ENCODE measurements at places on chromosomes 3 and 15.

- H3K4me3 ChIP-seq = no peak overlapping the region
- H3K27me3 ChIP-seq = no peaks in the 10 kb centered on the region
- DNase-seq = no peak
- no peaks in the 10 kb centered on the region for H3K36me3 ChIP-seq
Measured at GRCh38 chr15:86327230-86327865, 247.7 kb downstream of the AGBL1 start.

DNA sequence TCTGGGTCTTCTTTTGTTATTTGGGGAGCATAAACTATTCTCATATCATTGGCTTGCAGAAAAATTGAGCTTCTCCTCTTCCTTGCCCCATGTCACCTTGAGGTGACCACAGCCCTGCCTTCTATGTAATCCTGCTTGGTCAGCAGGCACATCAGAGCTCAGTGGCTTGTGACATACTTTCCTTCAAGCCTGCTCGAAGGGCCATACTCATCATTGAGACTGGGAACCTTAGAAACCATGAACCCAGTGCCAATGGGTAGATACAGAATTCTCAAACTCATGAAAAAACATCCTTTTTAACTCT, 3.7 kb upstream of the CCR2 start:
- H3K4me1 ChIP-seq = no peaks in the 10 kb centered on the region
- no peaks in the 10 kb centered on the region for H3K36me3 ChIP-seq
- no peak for DNase-seq
- no peaks in the 10 kb centered on the region for H3K27me3 ChIP-seq

GRCh38 chr3:66133853-66134445, 86.9 kb upstream of the SLC25A26 start:
- H3K27me3 ChIP-seq = no peaks in the 10 kb centered on the region
- no peak overlapping the region for H3K27ac ChIP-seq
- H3K4me1 ChIP-seq = no peaks in the 10 kb centered on the region

- H3K4me1 ChIP-seq = peaks cover 100% of the 10 kb centered on the region
- no peaks in the 10 kb centered on the region for H3K27me3 ChIP-seq
- peak overlapping the region; percentile 94 for H3K27ac ChIP-seq
- H3K4me3 ChIP-seq = peak overlapping the region; percentile 3
Measured at GRCh38 chr3:12956316-12956660, 114.9 kb upstream of the RPL32 start.

GRCh38 chr3:46483825-46484224, 14.0 kb upstream of the RTP3 start:
- H3K27me3 ChIP-seq = peaks cover 27% of the 10 kb centered on the region
- no peak overlapping the region for H3K4me3 ChIP-seq
- H3K4me1 ChIP-seq = no peaks in the 10 kb centered on the region
- H3K36me3 ChIP-seq = no peaks in the 10 kb centered on the region
- H3K27ac ChIP-seq = no peak overlapping the region
- no peak for DNase-seq

DNA sequence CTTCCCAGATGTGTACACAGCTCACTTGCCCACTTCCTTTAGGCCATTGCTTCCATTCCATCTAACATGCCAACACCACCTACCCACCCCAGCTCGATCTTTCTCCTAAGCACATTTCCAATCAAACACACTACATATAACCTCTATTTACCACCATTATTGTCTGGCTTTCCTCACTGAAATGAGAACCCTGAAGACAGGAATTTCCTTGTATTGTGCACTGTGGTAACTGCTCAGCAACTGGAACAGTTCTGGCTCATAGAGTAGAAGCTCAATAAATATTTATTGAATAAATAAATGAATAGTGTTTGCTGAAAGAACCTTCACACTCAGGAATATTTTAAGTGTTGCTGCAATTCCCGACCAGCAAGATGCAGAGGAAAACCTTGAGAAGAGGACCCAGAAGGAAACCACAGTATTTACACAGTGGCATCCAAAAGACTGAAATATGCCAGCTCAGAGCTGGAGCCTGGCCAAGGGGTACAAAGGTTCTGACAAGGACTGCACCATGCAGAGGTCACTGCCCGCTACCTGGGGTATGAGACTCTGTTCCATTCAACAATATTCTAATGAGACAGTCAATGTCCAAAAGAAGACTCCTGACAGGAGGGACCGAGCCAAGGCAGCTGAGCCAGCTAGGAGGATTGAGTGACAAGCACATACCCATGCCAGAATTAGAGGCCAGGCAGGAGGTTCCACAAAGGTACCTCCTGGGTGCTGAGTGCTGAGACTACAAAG, 168.8 kb downstream of the NUP210 start:
- H3K27ac ChIP-seq = no peak overlapping the region
- peaks cover 5% of the 10 kb centered on the region for H3K27me3 ChIP-seq
- DNase-seq = no peak
- no peaks in the 10 kb centered on the region for H3K4me1 ChIP-seq
- H3K4me3 ChIP-seq = no peak overlapping the region

DNA sequence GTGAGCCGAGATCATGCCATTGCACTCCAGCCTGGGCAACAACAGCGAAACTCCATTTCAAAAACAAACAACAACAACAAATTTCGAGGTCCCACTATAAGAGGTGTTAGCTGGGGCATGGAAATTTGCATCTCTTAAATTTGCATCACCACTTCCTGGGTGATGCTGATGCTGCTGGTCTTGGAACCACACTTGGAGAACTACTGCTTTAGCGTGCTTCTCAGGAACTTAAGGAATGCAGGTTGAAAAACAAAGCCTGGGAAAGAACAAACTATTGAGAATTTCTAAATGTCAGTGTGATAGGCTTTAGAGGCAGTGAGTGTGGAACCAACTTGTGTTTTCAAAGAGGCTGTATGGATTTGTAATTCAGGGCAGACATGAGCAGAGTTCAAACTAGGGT, 858.4 kb upstream of the ARPP21 start:
- H3K36me3 ChIP-seq = no peaks in the 10 kb centered on the region
- peaks cover 11% of the 10 kb centered on the region for H3K4me1 ChIP-seq
- no peak overlapping the region for H3K27ac ChIP-seq
- no peak for DNase-seq
- no peak overlapping the region for H3K4me3 ChIP-seq
- H3K27me3 ChIP-seq = no peaks in the 10 kb centered on the region

GRCh38 chr3:64289622-64290021, 64.4 kb upstream of the PRICKLE2 start:
- no peak overlapping the region for H3K27ac ChIP-seq
- no peaks in the 10 kb centered on the region for H3K27me3 ChIP-seq
- no peak for DNase-seq
- peaks cover 5% of the 10 kb centered on the region for H3K4me1 ChIP-seq
- no peak overlapping the region for H3K4me3 ChIP-seq
- no peaks in the 10 kb centered on the region for H3K36me3 ChIP-seq

- no peak overlapping the region for H3K4me3 ChIP-seq
- H3K27ac ChIP-seq = no peak overlapping the region
- DNase-seq = no peak
- no peaks in the 10 kb centered on the region for H3K27me3 ChIP-seq
- no peaks in the 10 kb centered on the region for H3K36me3 ChIP-seq
Measured at GRCh38 chr15:64522226-64522823, 61.9 kb downstream of the ZNF609 start.
